Mesothelial cell of epicardium (in vitro differentiated cells): ENCODE measurements at places on chromosomes 2 and 18. TPM values are rescaled to one million over a fixed set of nuclear protein-coding genes. Genes with fewer than 3 reads are reported as not detected.

DNA sequence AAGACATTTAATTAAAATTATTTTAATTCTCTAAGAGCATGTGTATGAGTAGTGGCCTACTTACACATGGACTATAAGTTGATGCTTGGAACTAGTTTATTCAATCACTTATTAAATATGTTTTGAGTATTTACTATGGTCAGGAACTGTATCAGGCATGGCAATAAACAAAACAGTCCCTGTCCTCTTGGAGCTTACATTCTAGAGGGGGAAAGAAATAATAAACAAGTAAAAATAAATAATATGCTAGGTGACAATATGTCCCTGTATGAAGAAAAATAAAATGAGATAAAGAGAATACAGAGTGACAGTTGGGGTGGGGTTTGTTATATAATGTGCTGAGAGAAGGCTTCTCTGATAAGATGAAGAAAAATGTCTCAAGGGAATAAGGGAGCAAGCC is 74.5 kb downstream of the MYO3B start:
- no peak overlapping the region for H3K27ac ChIP-seq
- H3K27me3 ChIP-seq, result peaks cover 9% of the 10 kb centered on the region
- no peaks in the 10 kb centered on the region for H3K4me1 ChIP-seq
- H3K4me3 ChIP-seq, result no peak overlapping the region

DNA sequence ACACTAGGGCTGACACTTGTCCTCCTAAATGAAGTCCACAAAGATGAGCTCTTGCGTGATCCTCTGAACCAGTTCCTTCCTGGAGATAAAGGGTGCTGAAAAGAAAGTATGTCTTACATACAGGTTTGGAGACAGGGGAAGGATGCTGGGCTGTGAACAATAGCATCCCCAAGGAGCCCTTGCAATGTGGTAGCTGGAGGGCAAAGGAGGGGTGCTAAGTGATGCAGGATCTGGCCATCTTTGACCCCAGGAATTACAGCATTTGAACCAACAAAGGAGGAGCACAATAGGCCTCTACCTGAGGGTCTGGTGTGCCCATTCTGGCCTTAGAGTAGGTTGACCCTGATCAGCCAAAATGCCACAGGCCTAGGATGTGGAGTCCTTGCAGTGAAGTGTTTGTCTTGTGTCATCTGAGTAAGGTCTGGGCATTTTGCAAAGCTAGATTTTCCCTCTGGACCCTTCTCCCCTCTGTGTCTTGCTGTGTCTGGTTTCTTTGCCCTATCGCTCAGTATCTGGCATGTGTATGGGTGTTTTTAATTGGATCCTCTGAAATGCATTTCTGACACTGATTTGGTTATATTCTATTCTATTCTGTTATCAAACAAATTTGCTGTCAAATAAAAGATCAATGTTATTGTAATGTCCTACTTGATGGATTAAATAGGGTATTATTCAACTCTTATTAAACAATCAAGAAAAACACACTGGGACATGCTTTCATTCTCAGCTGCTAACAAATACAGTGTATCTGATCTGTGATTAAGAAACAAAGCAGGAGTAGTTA is 364.8 kb upstream of the MEIS1 start:
- DNase-seq, result no peak
- H3K27ac ChIP-seq, result peak overlapping the region; percentile 53
- H3K4me3 ChIP-seq, result peak overlapping the region; percentile 41
- H3K4me1 ChIP-seq, result peaks cover 45% of the 10 kb centered on the region
- H3K36me3 ChIP-seq, result no peaks in the 10 kb centered on the region
- H3K27me3 ChIP-seq, result no peaks in the 10 kb centered on the region

GRCh38 chr18:47935321-47936055 is 5.0 kb upstream of the SMAD2 start:
- H3K4me1 ChIP-seq, result peaks cover 16% of the 10 kb centered on the region
- no peaks in the 10 kb centered on the region for H3K27me3 ChIP-seq
- DNase-seq, result no peak
- no peak overlapping the region for H3K4me3 ChIP-seq
- H3K27ac ChIP-seq, result no peak overlapping the region
- no peaks in the 10 kb centered on the region for H3K36me3 ChIP-seq

VWA3B gene
- total RNA-seq, result not detected in 3 replicates
